ENCODE measurements at places on chromosomes 16 and 17.

DNA sequence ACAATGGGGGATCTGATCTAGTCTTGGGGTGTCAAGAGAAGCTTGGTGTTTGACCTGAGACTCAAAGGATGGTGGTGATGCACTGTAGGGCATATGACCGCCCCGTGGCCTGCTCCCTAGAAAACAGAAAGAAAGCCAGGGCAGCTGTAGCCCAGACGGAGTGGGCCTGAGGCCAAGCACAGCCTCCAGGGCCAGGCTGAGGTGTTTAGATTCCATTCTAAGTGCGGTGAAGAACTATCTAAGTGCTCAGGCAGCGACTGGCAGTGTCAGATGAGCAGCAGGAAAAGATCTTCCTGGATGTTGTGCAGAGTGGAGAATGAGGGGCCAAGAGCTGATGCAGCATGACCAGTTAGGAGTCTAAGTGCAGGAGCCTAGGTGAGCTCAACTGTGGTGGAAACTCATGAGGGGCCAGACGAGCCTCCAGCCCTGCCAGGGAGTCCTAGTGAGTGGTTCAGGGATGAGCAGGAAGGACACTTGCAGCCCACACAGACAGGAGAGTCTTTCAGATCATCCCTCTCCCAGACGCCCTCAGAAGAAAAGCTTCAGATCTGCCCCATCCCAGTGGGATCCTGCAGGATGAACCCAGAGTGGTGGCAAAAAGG, 314.2 kb upstream of the CCL2 start:
- no peak for DNase-seq

- DNase-seq, result no peak
Measured at GRCh38 chr17:63341276-63341675, 104.8 kb downstream of the CYB561 start.

DNA sequence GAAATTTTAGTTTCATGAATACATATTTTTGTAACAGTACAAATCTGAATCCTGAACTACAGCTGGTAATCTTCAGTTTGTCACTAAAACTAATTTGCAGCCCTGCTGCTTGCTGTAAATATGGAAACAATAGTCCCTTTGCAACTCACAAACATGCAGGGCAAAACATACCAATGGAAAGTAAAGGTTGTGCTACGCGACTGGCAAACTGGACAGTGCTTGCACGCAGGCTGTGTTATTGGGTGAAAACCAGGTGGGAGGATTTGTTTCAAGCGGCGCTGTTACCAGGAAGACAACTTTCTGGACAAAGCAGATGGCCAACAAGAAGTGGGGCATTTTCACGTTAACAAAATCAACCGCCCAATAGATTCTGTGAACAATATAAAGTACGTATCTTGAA, 93.5 kb downstream of the CDYL2 start:
- DNase-seq, result no peak

DNA sequence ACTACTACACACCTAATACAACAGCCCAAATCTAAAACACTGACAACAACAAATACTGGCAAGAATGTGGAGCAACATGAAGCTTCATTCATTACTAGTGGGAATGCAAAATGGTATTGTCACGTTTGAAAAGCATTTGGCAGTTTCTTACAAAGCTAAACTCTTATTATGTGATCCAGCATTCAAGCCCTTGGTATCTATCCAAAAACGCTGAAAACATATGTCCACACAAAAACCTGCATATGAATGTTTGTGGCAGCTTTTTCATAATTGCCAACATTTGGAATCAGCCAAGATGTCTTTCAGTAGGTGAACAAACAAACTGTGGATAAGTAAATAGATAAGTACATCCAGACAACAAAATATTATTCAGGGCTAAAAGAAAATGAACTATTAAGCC, 501.1 kb upstream of the KIF2B start:
- no peak for DNase-seq

DNA sequence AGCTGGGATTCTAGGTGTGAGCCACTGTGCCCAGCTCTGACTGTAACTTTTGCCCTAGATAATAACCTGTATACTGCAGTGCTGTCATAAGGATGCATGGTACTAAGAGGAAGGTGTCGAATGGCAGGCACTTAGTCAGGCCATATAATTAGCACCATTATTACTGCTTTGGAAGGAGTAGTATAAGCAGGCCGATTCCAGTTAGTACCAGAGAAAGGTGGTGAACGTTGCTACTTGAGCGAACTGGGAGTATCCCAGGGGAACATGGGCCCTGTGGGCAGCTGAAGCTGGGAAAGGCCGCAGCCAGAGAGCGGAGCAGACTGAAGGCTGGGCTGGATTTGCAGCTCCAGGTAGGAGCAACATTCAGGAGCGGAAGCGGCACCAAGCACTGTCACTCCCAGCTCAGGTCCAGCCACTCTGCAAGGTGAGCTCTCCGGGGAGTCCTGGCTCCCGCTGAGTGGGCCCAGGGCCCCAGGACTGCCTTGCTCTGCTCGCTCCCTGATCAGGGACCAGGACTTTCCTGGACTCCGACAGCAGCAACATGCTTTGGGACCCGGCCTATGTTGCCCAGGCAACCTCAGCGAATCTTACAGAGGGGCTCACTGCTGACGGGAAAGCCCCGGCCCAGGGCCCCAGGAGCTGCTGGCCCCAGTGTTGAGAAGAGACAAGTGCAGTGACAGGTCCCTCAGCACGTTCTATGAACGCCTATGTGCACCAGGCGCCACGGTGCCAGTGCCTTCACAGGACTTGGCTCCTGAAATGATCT, 28.6 kb downstream of the C16orf74 start:
- no peak for DNase-seq

DNA sequence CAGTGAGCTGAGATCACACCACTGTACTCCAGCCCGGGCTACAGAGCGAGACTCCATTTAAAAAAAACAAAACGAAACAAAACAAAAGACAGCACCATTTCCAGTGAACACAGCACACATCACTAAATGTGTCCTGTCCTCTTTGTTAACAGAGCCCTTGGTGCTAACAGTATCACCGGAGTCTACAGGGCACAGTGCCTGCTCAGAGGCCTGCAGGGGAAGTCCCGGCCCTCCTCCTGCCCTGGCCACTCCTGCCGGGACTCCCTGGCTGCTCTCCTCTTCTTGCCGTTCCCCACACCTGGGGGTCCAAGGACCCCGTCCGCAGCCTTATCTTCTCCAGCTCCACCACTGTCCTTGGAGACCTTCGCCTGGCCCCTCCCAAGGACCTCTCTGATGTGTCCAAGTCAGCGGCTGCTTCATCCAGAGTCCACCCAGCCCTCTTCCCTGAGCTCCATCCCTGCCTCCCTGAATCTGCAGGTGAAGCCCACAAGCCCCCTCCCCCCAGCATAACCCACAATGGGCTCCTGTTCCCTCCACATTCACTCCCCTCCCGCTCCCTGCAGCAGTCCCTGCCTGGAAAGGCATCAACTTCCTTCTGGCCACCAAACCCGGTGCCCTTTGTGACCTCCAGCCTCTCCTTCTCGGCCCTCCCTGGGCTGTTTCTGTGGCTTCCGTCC, 8.5 kb downstream of the TRPV1 start:
- no peak for DNase-seq

GRCh38 chr16:12225255-12225654, 248.7 kb downstream of the SNX29 start:
- DNase-seq, result no peak

GRCh38 chr17:22409160-22409751, 716.9 kb downstream of the KCNJ18 start:
- DNase-seq, result no peak

- no peak for DNase-seq
Measured at GRCh38 chr17:9644910-9645751, at the start of gene USP43. TSS of gene USP43 (plus strand) at chr17:9645517. CDS start at chr17:9645633, 116 bp downstream.

- no peak for DNase-seq
Measured at GRCh38 chr17:79811011-79811867, 14.4 kb upstream of the CBX8 start.

- no peak for DNase-seq
Measured at GRCh38 chr16:7615565-7615964, 282.9 kb downstream of the RBFOX1 start.

GRCh38 chr17:77354670-77355455, 214.1 kb downstream of the SEC14L1 start:
- DNase-seq, result peak; percentile 94

DNA sequence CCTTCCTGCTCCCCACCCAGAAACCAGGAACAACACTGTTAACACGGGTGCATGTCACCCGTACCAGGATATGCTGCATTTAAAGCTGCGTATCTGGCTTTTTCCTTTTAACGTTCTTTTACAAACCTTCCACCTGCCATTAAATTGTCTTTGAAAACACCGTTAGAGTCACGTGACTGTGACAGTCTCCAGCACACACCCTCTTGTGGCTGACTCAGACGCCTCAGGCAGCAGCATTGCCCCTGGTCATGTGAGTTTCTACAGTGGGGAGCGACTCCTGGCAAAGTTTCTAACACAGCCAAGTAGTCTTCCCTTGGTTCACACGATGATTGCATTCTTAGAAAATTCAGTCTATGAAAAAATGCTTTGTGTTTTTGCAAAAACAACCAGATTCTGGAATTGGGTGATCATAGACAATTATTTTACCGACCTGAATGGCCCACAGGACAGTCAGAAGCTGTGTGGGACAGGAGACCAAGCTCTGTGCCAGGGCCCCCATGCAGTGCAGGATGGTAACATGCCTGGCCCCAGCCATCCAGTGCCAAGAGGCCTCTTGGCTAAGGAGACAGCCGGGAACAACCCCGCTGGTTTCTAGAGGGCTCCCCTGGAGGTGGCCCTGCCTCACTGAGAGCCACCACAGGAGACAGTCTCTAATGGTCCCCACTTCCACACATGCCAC, 199.1 kb downstream of the KATNIP start:
- DNase-seq, result no peak

GRCh38 chr17:31254654-31255053, 42.4 kb downstream of the OMG start:
- no peak for DNase-seq

DNA sequence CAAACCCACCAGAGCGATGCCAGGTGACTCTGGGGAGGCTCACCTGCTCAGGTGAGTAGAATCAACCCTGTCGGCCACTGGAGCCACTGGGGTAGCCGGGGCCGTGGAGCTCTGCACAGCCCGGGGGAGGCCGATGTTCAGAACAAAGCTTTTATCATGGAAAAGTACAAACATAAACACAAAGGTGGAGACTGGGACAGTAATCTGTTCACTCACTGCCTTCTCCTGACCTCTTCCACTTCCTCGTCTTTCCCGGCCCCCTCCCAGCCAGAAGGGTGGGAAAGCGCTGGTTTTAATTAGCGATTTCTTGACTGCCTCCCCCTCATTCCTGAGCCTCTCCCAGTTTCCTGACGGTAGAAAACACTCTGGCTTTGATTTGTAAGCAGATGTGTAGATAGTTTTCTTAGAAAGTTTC, 9.8 kb upstream of the TEX19 start:
- DNase-seq, result no peak

GRCh38 chr16:67672739-67673662, 6.4 kb downstream of the C16orf86 start:
- DNase-seq, result peak; percentile 22

DNA sequence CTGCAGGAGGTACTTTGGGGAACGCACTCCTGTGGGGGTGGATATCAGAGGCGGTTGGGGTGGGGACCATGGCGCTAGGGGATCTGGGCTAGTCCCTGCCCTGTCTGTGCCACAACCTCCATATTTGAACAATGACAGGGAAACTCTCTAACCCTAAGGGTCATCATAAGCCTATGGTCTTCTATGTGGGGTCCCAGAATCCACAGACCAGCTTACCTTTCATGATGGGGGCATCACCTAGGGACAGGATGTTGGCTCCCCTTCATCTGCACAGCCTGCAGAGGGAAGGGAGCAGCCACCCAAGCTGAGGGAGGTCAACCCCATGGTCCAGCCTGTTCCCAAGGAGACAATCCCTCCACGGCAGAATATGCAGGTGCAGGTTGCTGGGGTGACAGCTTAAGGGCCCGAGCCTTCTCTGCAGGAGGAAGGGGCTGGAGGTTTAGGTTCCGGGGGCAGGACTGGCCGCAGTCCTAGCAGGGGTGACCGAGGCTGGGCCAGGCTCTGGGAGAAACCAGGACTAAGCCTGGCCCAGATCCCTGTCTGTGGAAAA, 1.7 kb downstream of the ORAI3 start:
- no peak for DNase-seq

- peak; percentile 9 for DNase-seq
Measured at GRCh38 chr17:68539548-68540467, 27.6 kb downstream of the PRKAR1A start.

- DNase-seq, result no peak
Measured at GRCh38 chr17:37220607-37220953, 155.2 kb upstream of the C17orf78 start.

DNA sequence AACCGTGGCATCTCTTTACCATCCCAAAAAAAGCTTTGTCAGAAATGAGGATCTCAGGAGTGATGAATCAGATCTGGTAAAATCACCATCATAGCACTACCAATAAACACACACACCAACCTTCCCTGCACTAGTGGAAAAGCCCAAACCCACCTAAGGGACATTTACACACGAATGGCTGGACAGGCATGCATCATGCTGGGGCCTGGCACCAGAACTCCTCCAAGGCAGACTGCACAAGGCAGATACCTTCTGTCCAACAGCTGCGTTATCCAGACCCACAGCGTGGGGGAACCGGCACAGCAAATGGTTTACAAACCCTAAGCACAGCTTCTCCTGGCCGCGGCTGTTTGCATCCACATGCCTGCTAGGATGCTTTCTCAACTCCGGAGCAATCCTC, 2.8 kb downstream of the ASIC2 start:
- no peak for DNase-seq

GRCh38 chr17:40935624-40936023, 1.8 kb downstream of the KRT23 start:
- no peak for DNase-seq

GRCh38 chr17:13626703-13627102, 25.0 kb upstream of the HS3ST3A1 start:
- peak; percentile 68 for DNase-seq

DNA sequence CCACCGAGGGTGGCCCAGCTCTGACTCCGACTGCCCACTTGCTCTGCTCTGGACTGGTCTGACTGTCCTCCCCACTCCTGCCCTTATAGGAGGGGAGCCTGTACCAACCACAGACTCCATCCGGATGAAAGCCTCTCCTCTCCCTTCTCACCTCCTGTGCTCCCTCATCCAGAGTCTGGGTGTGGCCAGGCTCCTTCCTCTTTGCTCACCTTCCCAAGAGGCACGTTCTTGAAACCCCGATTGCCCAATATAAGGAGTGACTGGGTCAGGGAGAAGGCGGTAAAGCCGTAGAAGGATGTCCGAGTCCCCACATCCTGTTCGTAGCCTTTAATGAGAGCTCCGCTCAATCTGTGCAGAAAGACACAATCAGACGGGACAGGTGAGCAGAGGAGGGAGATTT, 17.1 kb downstream of the ST6GALNAC1 start:
- DNase-seq, result no peak

- no peak for DNase-seq
Measured at GRCh38 chr16:57781741-57782606, 20.3 kb downstream of the KIFC3 start.

GRCh38 chr17:10018461-10018891, 113.4 kb upstream of the RCVRN start:
- DNase-seq, result no peak

DNA sequence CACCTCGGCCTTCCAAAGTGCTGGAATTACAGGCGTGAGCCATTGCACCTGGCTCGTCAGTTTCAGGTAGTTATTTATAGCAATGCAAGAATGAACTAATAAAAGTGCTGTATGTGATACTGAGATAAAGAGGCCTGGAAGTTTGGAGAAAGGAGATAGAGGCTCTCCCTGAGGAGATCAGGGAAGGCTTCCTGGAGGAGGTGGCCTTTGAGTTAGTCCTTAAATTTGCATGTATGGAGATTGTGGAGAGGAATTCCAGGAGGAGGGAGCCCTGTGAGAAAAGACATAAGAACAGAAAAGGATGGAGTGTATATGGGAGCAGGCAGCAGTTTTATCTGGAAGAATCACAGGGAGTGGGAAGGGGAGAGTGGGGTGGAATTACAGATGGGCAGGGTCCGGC, 276.6 kb upstream of the EEF2KMT start:
- no peak for DNase-seq

- DNase-seq, result no peak
Measured at GRCh38 chr17:50603340-50603739, 31.3 kb upstream of the ABCC3 start.

Measured in skeletal muscle cell (primary cell).